ENCODE measurements at places on chromosomes 4 and X. TPM values are rescaled to one million over a fixed set of nuclear protein-coding genes. Genes with fewer than 3 reads are reported as not detected.

The GATA1 gene
- not detected for total RNA-seq

The SASH3 gene
- 121 TPM for total RNA-seq

The DMD gene
- 0.46 TPM for total RNA-seq

The FAT1 gene
- 0.02 TPM for total RNA-seq

The HSFX4 gene
- total RNA-seq = not detected

The ATP11C gene
- total RNA-seq = 20.3 TPM

The SHOX gene
- not detected for total RNA-seq

The CASP6 gene
- total RNA-seq = 23.5 TPM

The SYAP1 gene
- 22.3 TPM for total RNA-seq

The SPATA4 gene
- not detected for total RNA-seq

The HERC3 gene
- total RNA-seq = 42.6 TPM

The LRP2BP gene
- 0.41 TPM for total RNA-seq

The PDE5A gene
- total RNA-seq = not detected

The PITX2 gene
- total RNA-seq = not detected

The CLNK gene
- 0.32 TPM for total RNA-seq

The UTP3 gene
- 46.9 TPM for total RNA-seq

The EXOC1L gene
- not detected for total RNA-seq

The MID1 gene
- 0.28 TPM for total RNA-seq

The TEX13D gene
- total RNA-seq = 0.22 TPM

The ETDB gene
- not detected for total RNA-seq

The MAGEE2 gene
- not detected for total RNA-seq

The KCTD8 gene
- total RNA-seq = not detected

The ANK2 gene
- total RNA-seq = 2.0 TPM

The FAM184B gene
- 0.04 TPM for total RNA-seq

The PPARGC1A gene
- not detected for total RNA-seq
